ENCODE measurements at places on chromosomes 7 and 10.

DNA sequence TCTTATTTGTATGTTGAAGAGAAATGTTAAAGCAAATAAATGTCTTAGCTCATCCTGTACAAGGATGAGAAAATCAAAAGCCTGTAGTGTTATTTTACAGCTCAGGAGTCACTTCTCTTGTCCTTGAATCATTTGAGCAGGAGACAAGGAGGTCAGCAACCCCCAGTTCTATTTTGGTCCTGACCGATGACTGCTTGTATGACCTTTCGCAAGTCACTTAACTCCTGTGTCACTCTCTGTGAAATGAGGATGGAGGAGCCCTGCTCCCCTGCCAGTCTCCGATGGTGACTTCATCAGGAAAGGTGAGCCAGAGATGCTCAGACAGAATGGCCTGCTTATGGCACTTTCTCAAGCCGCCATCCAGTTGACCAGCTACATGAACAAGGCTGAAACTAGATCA is 101.0 kb downstream of the CELF2 start:
- no peak for DNase-seq

GRCh38 chr10:131886237-131886636 is 14.6 kb upstream of the PPP2R2D start:
- DNase-seq = no peak

- DNase-seq = no peak
These were observed 3.6 kb downstream of the SORCS1 start for GRCh38 chr10:107160866-107161265.

- DNase-seq = no peak
These were observed 14.1 kb upstream of the DDIT4 start for GRCh38 chr10:72259491-72260238.

DNA sequence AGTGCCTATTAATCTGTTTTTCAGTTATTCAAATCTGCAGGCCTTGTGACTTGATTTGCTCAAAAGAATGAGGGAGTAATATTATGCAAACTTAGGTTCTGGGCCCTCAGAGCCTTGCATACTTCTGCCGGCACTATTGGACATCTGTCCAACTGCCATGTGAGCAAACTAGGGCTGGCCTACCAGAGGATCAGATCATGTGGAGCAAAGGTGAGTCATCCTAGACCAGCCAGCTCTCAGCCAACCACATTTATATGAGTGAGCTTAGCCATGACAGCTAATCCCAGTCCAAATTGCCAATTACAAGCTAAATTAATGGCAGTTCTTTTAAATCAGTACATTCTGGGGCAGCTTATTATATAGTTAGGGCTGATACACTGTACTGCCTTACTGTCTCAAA is 69.6 kb downstream of the SDHAF3 start:
- no peak for DNase-seq

GRCh38 chr10:100802607-100803006 is 57.2 kb downstream of the PAX2 start:
- no peak for DNase-seq

All from effector memory CD8-positive, alpha-beta T cell (primary cell).